Bladder microvascular endothelial cell (primary cell): ENCODE measurements at places on chromosomes 3 and 15. TPM values are rescaled to one million over a fixed set of nuclear protein-coding genes. Genes with fewer than 3 reads are reported as not detected.

Gene TMEM108
- total RNA-seq = under 0.01 TPM in 1 of 2 replicates, not detected in the other

Gene CCDC9B
- 10.8 and 36.9 TPM in 2 replicates for total RNA-seq

Gene GRK7
- under 0.01 TPM in 1 of 2 replicates, not detected in the other for total RNA-seq

Gene ACTC1
- 0.49 TPM in 1 of 2 replicates, not detected in the other for total RNA-seq

Gene CEMIP
- total RNA-seq = 0.32 and 0.50 TPM in 2 replicates

Gene CCDC13
- total RNA-seq = 0.57 TPM in 1 of 2 replicates, not detected in the other

Gene RARRES1
- 2.1 and 2.3 TPM in 2 replicates for total RNA-seq

Gene KLHL40
- not detected in 2 replicates for total RNA-seq

Gene STARD5
- total RNA-seq = 1.1 and 1.5 TPM in 2 replicates

Gene LRRIQ4
- not detected in 2 replicates for total RNA-seq

Gene KLHL6
- total RNA-seq = 6.9 and 8.6 TPM in 2 replicates

Gene DPP8
- 34.0 and 61.2 TPM in 2 replicates for total RNA-seq

Gene GP9
- not detected in 2 replicates for total RNA-seq

Gene GPR171
- not detected in 2 replicates for total RNA-seq

Gene TEX9
- total RNA-seq = 0.49 and 0.63 TPM in 2 replicates

Gene RBP2
- total RNA-seq = not detected in 2 replicates

Gene RASGRF1
- total RNA-seq = 0.63 TPM in 1 of 2 replicates, not detected in the other

Gene GOLGA6L10
- total RNA-seq = 0.65 and 1.3 TPM in 2 replicates

Gene FAM131A
- total RNA-seq = 16.4 and 43.0 TPM in 2 replicates

Gene PRR20G
- total RNA-seq = not detected in 2 replicates
